ENCODE measurements at places on chromosomes 3 and 15.

DNA sequence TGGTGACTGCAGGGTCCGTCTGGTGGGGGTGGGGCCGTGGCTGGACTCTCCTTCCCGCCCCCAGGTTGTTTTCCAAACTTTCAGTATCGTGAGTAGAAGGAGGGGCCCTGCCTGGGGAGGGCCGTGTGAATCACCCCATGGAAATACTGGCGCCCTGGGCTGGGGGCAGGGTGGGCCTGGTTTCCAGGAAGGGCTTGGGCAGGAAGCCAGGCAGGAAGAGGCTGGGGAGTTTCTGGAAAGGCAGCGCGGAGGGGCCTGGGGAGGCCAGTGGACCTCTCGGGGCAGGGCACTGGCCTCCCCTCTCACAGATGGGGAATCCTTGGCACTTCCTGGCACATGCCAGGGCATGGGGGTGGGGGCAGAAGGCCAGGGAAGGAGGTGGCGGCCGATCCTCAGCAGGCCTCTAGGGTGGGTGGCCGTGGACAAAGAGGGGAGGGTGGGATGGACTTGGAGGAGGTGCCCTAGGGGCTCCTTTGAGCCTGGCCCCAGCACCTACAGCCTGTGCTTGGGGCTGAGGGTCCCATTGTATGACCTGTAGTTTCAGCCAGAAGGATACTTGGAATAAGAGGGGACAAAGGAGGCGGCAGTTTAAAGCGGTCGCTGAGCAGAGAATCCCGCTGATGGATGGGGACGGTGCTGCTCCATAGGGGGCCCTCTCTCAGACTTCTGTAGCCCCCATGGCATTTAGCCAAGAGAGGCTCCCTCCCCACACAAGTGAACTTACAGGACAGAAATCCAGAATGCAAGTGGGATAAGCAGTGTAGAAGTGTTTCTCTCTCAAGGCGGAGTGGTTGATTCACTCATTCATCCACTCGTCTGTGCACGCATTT lies 56.5 kb upstream of the GATA2 start:
- no peak for DNase-seq

DNA sequence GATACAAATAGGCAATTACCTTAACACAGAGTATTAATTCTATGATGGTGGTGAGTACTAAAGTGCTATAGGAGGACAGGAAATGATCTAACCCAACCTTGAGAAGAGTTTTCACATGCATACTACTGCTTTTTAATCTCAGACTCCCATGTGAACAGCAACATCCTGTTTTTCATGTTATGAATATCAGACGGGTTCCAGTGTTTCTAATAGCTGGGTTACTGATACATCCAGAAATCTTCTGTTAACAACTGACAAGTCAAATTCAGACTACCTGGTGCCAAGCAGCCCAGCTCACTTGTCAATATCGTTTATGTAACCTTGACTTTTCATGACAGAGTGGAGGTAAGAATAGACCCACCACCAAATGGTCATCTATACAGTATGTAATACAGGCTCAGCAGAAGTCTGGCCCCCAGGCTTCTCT lies 220.2 kb upstream of the COL8A1 start:
- no peak for DNase-seq

DNA sequence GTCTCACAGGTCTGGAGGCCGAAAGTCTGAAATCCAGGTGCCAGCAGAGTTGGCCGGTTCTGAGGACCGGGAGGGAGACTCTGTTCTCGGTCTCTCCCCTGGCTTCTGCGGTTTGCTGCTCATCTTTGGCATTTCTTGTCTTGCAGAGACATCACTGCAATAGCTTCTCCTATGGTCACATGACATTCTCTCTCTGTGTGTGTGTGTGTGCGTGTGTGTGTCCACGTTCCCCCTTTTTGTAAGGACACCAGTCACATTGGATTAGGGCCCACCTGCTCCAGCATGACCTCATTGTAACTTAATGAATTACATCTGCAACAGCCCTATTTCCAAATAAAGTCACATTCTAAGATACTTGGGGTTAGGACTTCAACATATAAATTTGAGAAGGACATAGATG lies 12.4 kb upstream of the ATP10A start:
- DNase-seq = no peak

- no peak for DNase-seq
These were observed 68.9 kb downstream of the DNASE1L3 start for GRCh38 chr3:58141766-58142345.

DNA sequence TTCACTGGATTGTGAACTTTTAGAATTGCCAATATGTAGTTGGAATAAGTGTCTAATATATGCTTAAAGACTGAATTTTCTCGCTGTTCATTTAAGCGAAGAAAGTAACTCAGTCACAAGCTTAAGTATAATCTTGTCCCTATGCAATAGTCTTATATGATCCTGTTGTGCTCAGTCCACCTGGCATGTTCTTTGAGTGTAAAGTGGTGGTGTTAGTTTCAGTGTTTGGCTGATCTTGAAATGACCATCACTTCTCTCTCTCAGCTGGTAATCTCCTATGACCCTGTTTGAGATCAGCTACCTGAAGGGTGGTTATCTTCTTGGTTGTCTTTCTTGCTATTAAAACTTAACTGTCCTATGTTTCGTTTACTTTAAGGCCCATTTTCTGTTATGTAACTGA lies 197.5 kb downstream of the PTPRG start:
- DNase-seq = no peak

DNA sequence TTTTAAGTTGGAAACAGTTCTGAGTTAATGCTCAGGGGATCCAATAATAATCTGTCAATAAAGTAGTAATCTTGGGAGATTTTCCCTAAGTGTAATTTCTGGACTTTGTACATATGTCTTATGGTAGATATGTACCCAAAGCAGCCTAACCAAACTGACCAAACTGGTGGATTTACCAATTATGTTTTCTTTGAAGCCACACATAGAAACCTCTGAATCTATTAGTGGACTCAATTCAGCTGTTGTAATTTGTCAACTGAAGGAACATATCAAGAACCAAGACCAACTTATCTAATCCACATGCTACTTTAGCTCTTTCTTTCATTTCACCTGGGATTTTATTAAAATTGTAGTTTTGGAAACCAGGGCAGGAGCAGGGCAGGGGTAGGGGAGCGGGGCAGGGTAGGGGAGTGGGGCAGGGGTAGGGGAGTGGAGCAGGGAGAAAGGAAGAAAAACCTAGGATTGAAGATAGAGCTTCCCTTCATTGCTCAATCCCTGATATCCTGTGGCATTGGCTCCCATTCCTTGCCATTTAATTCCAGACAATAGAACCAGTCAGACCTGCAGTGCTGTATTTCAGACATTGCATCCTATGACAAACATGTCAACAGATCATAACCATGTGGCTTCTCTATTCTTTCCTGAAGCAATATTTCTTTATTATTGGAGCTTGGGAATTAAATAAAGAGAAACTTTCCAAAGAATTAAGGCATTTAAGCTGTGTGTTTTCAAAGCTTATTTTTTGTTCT lies 101.8 kb downstream of the NFKBIZ start:
- no peak for DNase-seq

GRCh38 chr15:43867096-43867495 lies 40.3 kb downstream of the WDR76 start:
- no peak for DNase-seq

DNA sequence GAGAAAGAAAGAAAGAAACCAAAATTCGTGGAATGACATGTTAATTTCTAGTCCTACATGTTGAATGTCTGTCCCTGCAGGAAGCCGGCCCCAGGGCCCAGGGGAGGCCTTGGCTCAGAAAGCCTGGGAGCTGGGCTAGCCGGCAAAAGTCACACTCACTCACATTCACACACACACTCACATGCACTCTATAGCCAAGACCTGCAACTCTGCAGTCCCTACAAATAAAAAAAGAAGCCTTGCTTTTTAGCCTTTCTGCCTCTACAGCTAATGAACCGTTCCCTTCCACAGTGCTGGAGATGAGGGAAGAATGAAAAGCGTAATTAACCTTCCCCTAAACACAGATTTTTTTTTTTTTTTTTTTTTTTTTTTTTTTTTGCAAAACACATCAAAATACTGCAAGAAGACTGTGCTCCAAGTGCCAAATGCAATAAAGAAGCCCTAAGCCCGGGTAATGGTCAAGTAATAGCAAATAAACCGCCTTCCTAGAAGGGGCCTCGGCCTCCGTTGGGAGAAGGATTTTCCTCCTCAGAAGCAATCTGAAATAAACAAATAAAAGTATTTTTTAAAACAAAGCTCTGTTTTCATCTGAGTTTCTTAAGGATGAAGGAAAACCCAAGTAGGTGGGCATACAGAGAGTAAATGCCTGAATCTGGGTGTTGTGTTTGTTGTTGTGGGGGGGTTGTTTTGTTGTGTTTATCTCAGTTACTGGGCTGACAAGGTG lies 4.3 kb downstream of the MECOM start:
- DNase-seq = no peak

- no peak for DNase-seq
These were observed 760.2 kb downstream of the NAALADL2 start for GRCh38 chr3:175619369-175619768.

GRCh38 chr3:60919296-60919695 lies 332.0 kb downstream of the FHIT start:
- DNase-seq = no peak

GRCh38 chr3:39378088-39378487 lies 5.1 kb upstream of the SLC25A38 start:
- peak; percentile 55 for DNase-seq

- no peak for DNase-seq
These were observed 63.4 kb upstream of the FEZF2 start for GRCh38 chr3:62436785-62437184.

DNA sequence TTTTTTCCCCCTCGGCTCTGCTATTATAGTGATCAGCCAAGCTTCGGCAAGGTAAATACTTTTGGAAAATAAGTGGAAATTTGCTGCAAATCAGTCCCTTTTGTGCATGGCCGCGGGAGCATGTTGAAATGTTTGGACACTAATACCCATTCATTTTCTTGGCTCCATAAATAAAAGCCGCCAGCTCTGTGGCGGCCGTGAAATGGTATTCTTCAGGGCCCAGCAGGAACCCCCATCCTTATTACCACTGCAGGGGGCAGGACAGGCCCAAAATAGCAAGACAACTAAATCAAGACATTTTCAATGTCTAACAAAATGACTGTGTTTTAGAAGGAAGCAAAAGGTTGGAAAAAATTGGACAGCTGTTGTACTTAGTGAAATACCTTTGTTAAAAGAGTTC lies 362.3 kb downstream of the NR2F2 start:
- no peak for DNase-seq

DNA sequence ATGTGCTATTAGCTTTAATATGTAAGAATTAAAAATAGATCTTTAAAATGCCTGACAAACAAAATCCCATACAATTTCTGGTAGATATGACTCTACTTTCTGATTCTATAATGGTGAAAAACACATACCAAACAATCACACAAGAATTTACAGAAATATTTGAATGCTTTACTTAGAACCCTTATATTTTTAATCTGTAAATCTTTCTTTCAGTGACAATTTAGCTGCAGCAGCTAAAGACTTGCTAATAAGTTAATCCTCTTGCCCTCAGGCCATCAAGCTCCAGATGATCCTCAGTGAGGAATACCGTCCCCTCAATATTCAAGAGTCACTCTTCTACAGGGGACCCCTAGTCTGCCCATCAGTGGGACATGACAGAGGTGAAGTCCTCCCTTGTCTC lies 55.6 kb downstream of the C3orf80 start:
- no peak for DNase-seq

DNA sequence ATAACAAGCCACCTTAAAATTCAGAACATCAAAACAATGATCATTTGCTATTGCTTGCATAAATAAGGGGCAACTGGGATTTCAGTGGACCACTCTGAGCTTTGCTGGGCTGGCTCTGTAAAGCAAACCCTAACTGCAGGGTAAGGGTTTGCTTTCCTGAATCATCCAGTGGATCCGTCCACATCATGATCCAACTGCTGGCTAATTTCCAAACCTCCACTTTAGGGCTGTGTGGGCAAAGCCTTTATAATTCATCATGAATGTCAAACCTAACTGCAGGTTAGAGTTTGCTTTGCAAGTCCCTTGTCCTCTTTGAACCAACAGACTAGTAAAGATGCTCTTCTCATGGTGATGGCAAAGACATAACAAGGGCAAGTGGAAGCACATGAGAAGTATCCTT lies 76.1 kb downstream of the SYNPR start:
- DNase-seq = no peak

GRCh38 chr3:143650827-143651226 lies 197.4 kb downstream of the SLC9A9 start:
- no peak for DNase-seq

- DNase-seq = no peak
These were observed 98.9 kb upstream of the FRMD4B start for GRCh38 chr3:69484507-69485393.

DNA sequence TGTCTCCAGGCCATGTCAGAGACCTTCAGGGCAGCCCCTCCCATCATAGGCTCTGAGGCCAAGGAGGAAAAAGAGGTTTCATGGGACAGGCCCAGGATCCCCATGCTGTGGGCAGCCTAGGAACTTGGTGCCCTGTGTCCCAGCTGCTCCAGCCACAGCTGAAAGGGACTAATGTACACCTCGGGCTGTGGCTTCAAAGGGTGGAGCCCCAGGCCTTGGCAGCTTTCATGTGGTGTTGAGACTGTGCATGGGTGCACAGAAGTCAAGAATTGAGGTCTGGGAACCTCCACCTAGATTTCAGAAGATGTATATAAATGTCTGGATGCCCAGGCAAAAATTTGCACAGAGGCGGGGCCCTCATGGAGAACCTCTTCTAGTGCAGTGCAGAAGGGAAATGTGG lies 6.6 kb upstream of the SSR3 start:
- no peak for DNase-seq

DNA sequence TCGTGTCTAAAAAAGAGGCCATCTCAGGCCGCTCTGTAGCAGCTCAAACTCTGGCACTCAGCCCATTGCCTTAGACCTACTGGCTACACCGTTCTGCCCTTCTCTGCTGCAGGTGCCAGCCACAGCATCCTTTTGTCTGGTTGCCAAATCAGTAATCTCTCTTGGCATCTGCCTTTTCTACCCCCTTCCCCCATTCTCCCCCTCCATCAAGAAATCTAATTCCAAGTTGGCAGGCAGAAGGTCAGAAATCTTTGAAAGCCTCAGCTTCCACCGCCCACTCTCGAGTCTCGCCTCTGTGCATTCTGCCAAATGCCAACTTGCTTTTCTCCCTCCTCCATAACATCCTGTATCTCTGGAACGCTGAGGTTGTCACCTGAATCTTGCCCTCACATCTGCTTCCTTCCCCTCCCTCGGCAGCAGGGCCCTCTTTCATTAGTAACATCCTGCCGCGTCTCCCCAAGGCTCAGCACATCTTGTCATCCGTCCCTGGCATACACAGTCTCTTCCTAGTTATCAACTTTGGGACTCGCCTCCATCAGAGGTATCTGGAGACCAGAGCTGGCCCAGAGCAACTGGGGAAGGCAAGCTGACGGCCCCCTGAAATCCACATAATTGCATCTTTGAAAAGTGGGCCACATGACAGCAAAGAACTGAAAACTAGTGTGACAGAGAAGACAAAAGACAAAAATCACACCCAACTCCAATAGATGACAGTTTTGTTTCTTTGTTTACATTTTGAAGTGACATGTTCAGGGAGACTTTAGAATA lies 312.0 kb upstream of the CCDC54 start:
- DNase-seq = peak; percentile 9

GRCh38 chr15:45306105-45306504 lies 54.1 kb downstream of the SLC28A2 start:
- DNase-seq = no peak

- DNase-seq = no peak
These were observed 366.9 kb upstream of the PPP2R3A start for GRCh38 chr3:135598597-135598996.

Data from naive thymus-derived CD8-positive, alpha-beta T cell (primary cell).